Ovary (tissue), 10 donors: ENCODE measurements at places on chromosomes 2 and 18. TPM values are rescaled to one million over a fixed set of nuclear protein-coding genes. Genes with fewer than 3 reads are reported as not detected.
A peak's percentile ranks its signal among the peaks of the same experiment; 100 is the strongest.

ACMSD gene
- not detected for total RNA-seq

NBAS gene
- 48.6 TPM for total RNA-seq

CCDC178 gene
- 5.1 TPM for total RNA-seq

UGT1A5 gene
- total RNA-seq = not detected

ACOXL gene
- 0.23 TPM for total RNA-seq

CXCR4 gene
- 14.4 TPM for total RNA-seq

SPDYA gene
- 3.5 TPM for total RNA-seq

ABCG5 gene
- total RNA-seq = not detected

CXCR1 gene
- not detected for total RNA-seq

XDH gene
- total RNA-seq = not detected

ZNF385B gene
- 9.4 TPM for total RNA-seq

BMP10 gene
- not detected for total RNA-seq

SERPINB3 gene
- not detected for total RNA-seq

- H3K4me3 ChIP-seq = no peak overlapping the region
- no peaks in the 10 kb centered on the region for H3K27me3 ChIP-seq
Observed at GRCh38 chr18:23127090-23127489, 8.2 kb upstream of the CABLES1 start.

GRCh38 chr2:82781176-82781915 lies 1677.7 kb downstream of the SUCLG1 start:
- no peaks in the 10 kb centered on the region for H3K27me3 ChIP-seq
- no peak overlapping the region for H3K27ac ChIP-seq
- H3K4me1 ChIP-seq = no peaks in the 10 kb centered on the region
- no peak overlapping the region for H3K4me3 ChIP-seq
- DNase-seq = no peak
- no peaks in the 10 kb centered on the region for H3K36me3 ChIP-seq

DNA sequence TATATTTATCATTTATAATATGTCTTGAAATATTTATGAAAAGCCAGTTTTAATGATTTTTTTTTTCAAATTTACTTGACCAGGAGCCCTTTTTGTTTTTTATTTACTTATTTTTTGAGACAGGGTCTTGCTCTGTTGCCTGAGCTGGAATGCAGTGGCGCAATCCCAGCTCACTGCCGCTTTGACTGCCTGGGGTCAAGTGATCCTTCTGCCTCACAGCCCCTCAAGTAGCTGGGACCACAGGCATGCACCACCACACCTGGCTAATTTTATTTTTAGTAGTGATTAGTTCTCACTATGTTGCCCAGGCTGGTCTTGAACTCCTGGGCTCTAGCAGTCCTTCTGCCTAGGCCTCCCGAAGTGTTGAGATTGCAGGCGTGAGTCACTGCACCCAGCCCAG lies 5.7 kb downstream of the EPB41L5 start:
- H3K27me3 ChIP-seq = no peaks in the 10 kb centered on the region
- no peak for DNase-seq
- H3K27ac ChIP-seq = no peak overlapping the region
- no peak overlapping the region for H3K4me3 ChIP-seq

DNA sequence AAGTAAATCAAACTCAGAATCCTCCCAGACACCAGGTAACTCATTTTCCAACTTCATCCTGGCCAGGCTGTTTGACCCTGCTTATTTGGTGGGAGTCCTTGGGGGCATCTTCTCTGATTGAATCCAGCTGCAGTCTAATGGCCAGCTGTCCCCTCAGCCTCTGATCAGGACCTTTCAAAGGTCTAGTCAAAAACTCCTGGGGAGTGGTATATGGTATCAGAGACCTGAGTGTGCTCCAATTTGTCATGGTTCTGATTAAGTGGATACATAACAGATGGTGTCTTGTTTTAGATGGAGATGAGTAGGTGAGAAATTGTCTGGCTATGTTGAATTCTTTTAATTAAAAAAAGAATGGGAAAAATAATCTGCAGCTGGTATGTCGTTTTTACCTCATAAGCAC lies 842.6 kb upstream of the ACVR2A start:
- no peak overlapping the region for H3K4me3 ChIP-seq
- H3K36me3 ChIP-seq = no peaks in the 10 kb centered on the region
- DNase-seq = no peak
- no peaks in the 10 kb centered on the region for H3K27me3 ChIP-seq
- no peak overlapping the region for H3K27ac ChIP-seq

GRCh38 chr18:23725827-23726661 lies 36.8 kb downstream of the LAMA3 start:
- H3K4me3 ChIP-seq = no peak overlapping the region
- H3K27me3 ChIP-seq = no peaks in the 10 kb centered on the region
- H3K4me1 ChIP-seq = peaks cover 4% of the 10 kb centered on the region
- DNase-seq = no peak
- no peak overlapping the region for H3K27ac ChIP-seq

- no peak overlapping the region for H3K4me3 ChIP-seq
- no peak overlapping the region for H3K27ac ChIP-seq
- H3K4me1 ChIP-seq = peaks cover 12% of the 10 kb centered on the region
- H3K27me3 ChIP-seq = no peaks in the 10 kb centered on the region
- DNase-seq = no peak
Observed at GRCh38 chr2:109188898-109189297, 59.9 kb downstream of the SH3RF3 start.

- no peak overlapping the region for H3K27ac ChIP-seq
- no peaks in the 10 kb centered on the region for H3K4me1 ChIP-seq
- no peaks in the 10 kb centered on the region for H3K27me3 ChIP-seq
- DNase-seq = no peak
Observed at GRCh38 chr2:171210864-171211431, 50.3 kb upstream of the TLK1 start.

DNA sequence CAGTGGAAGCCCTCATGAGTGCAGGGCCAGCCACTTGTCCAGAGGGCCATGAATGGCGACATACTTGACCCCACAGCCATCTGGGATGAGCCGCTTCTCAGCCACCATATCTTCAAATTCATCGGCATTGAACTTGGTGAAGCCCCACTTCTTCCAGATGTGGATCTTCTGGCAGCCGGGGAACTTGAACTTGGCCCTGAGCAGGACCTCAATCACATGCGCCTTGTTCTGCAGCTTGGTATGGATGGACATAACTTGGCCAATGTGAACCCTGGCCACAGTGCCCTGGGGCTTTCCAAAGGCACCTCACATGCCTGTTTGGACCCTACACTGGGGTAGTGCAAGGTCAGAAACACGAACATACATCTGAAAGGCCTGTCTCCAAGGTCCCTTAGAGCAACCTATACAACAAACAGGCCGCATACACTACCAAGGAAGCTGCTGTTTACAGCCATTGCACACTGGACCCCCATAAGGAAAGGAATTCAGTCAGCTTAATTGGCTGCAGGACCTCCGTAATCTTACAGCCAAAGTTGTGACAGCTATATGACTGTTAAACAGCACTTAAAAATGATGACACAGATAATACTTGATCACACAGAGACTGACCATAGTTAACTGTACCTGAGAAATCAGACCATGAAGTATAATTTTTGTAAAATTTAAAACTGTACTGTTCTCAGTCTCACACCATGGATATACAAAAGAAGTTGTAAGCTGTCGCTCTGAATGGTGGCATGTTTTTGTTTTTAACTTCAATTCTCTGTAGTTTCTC lies 53.8 kb downstream of the USP34 start:
- DNase-seq = no peak
- H3K27ac ChIP-seq = no peak overlapping the region
- peaks cover 8% of the 10 kb centered on the region for H3K4me1 ChIP-seq
- H3K4me3 ChIP-seq = no peak overlapping the region

DNA sequence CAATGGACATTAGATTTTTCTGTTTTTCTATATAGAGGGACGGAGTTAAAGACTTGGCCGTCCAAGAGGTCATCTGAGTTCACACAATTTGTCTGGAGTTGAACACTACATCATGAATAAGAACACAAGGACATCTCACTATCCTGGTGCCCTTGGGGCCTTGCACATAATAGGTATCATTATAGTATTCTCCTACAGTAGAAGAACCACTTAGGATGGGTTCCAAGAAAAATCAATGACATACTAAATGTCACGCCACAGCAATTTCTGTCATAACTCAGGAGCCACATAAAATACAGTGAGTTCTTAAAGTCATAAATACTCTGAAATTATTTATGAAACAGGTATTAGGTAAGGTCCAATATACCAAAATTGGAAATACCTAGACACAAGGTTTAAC lies 154.4 kb downstream of the NCKAP5 start:
- DNase-seq = no peak
- H3K36me3 ChIP-seq = no peaks in the 10 kb centered on the region
- no peak overlapping the region for H3K4me3 ChIP-seq
- no peaks in the 10 kb centered on the region for H3K27me3 ChIP-seq
- peaks cover 5% of the 10 kb centered on the region for H3K4me1 ChIP-seq
- no peak overlapping the region for H3K27ac ChIP-seq

GRCh38 chr2:232506709-232507108 lies 13.5 kb upstream of the PRSS56 start:
- no peaks in the 10 kb centered on the region for H3K36me3 ChIP-seq
- H3K27me3 ChIP-seq = no peaks in the 10 kb centered on the region
- peaks cover 8% of the 10 kb centered on the region for H3K4me1 ChIP-seq
- no peak overlapping the region for H3K4me3 ChIP-seq
- DNase-seq = peak; percentile 62

DNA sequence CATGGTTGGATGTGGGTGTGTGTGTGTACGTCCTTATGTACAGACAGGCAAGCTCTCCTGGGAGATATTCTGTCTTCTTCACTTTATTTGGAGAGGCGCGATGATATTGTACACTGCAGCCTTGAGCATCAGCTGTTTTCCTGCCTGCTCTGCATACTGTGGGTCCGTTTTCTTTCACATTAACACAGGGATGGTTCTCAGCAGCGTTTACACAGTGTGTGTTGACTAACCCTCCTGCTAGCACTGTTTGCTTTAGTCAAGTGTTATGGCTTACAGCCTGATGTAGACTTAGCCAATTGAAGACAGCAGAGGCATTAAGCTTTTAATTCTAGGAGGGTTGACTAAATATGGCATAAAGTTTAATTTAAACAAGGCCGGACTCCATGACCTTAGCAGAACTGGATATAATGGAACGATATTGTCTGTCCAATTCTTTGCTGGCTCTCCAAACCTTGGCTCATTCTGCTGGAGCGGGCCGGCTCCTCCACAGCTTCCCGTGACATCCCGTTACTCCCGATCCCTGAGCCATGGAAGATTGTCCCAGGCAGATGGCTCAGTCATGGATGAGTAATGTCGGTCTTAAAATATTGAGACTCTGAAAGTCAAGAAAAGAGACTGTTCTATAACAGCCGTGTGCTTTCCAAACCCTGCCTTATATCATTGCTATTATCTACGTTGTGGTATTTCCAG lies 134.7 kb downstream of the TPGS2 start:
- no peak overlapping the region for H3K27ac ChIP-seq
- H3K36me3 ChIP-seq = no peaks in the 10 kb centered on the region
- no peak for DNase-seq
- no peaks in the 10 kb centered on the region for H3K27me3 ChIP-seq
- peaks cover 1% of the 10 kb centered on the region for H3K4me1 ChIP-seq

DNA sequence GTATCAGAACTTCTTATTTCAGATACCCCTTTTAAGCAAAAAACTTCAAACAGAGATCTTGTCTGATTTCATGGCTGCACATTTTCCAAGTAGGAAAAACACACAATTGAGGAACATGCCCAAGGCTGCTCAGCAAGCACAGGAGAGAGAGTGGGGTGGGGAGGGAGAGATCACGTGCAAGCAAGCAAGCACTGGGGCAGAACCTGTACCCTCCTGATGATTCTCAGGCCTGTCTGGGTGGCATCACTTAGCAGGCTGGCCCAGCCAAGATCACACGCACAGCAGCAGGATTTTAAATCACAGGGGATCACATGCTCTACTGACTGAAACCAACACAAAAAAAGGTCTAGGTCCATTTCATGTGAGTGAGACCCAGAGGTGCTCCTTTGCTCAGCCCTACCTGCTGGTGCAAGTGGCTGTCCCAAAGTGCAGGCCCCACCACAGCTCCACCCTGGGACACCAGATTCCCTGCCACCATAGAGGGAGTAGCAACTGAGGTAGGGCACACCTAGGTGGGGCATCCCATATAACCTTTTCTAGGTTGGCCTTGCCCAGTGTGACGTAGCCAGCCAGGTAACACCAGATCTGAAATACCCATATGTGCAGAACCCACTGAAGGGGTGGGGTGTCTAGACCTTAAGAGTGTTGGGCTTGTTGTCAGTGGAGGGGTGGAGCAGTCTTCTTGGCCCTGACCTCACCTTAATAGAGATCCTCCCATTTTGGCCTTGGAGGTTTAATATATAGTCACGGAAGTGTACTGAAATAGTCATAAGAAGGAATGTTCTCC lies 1.8 kb upstream of the LYPD6B start:
- peaks cover 4% of the 10 kb centered on the region for H3K4me1 ChIP-seq
- H3K4me3 ChIP-seq = no peak overlapping the region
- DNase-seq = no peak
- H3K27me3 ChIP-seq = no peaks in the 10 kb centered on the region

GRCh38 chr2:130286983-130287655 lies 55.6 kb upstream of the IMP4 start:
- no peaks in the 10 kb centered on the region for H3K36me3 ChIP-seq
- no peak for DNase-seq
- H3K27me3 ChIP-seq = no peaks in the 10 kb centered on the region
- H3K27ac ChIP-seq = no peak overlapping the region
- H3K4me3 ChIP-seq = no peak overlapping the region

DNA sequence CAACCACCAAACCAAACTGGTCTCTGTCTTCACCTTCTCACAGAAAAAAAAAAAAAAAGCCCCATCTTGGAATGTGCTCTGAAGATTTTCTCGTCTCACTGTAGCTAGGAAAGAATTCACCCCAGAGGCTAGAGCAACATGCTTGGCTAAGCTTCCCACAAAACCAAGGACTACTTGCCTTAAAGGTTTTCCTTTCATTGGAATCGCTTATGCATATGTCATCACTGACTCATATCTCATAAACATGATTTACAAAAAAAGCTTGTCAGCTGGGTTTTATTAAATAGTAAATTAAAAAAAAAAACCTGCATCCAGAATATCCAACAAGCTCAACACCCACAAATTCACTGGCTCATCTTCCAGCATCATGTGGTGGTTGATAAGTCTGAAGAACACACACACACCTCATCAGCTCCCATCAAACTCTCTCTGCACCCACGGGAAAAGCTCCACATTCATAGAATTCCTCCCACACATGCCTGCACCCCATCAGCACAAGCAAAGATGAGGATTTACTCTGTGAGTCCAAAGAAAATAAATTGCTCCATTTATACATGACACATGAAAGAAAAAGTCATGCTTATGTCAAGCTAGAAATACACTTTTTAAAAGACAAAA lies 182.0 kb upstream of the TRIB2 start:
- no peaks in the 10 kb centered on the region for H3K36me3 ChIP-seq
- DNase-seq = no peak
- H3K4me3 ChIP-seq = no peak overlapping the region
- no peaks in the 10 kb centered on the region for H3K27me3 ChIP-seq
- peaks cover 3% of the 10 kb centered on the region for H3K4me1 ChIP-seq

DNA sequence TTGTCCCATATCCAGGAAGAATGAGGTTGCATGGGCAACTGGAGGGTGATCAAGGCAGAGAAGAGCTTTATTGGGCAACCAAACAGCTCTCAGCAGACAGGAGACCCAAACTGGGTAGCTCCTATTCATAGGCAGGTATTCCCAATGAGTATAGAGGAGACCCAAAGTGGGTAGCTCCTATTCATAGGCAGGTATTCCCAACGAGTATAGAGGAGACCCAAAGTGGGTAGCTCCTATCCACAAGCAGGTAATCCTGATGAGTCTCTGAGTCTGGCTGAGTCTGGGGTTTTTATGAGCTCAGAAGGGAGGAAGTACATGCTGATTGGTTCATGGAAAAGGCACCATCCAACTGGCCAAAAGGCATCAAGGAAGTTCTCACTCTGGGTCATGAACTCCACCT lies 5.3 kb upstream of the GORASP2 start:
- H3K4me1 ChIP-seq = no peaks in the 10 kb centered on the region
- H3K27me3 ChIP-seq = no peaks in the 10 kb centered on the region
- H3K4me3 ChIP-seq = no peak overlapping the region
- H3K27ac ChIP-seq = no peak overlapping the region
- DNase-seq = no peak
